Fibroblast of skin of right quadriceps (primary cell): ENCODE measurements at places on chromosomes 3 and 15.

DNA sequence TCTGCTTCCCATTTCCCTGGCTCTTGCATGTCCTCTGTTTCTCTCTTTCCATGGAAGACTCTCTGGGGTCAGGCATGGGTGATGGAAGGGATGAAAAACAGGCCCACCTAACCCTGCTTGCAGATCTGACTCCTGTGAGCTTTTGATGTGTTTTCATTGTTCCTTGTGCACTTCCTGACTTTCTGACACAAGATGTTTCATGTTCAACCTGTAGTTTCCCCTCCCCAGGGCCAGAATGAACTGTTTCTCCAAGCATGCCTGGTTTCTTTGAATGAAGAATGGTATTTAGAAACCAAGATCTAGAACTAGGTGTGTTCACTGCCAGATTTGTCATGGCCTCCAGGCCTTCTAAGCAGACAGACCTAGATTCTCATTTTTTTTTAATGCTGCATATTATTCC, 36.1 kb upstream of the CRTC3 start:
- DNase-seq = no peak

GRCh38 chr15:58058729-58059128, 6.8 kb downstream of the ALDH1A2 start:
- no peak for DNase-seq

GRCh38 chr3:53253707-53254508, 1.9 kb downstream of the TKT start:
- no peak for DNase-seq

- peak; percentile 90 for DNase-seq
Observed at GRCh38 chr3:1214933-1215332, 122.1 kb downstream of the CNTN6 start.

DNA sequence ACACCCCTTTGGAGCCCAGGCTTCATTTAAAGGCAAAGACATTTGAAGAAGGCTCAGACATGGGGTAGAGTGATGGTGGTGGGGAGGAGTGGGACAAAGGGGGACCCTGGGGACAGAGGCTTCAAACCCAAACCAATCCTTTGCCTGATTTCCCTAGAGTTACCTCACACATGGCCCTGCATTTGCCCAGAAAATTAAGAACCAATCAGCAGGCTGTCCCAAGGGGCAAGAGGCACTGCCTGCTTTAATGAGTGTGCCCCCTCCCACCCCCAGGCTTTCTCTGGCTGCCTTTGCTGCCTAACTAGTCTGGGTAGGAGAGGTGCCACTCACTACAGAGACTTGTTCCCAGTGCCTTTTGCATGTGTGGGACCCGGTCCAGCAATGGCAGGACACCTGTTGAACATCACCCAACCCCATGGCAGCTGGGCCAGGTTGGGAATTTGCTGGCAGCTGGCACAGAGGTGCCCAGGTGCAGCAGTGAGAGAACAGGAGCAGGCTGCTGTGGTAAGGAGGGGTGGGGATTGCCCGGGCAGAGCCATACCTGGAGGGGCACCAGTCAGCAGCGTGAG, 38.4 kb downstream of the CCDC33 start:
- no peak for DNase-seq

GRCh38 chr3:104520228-104520655, 846.5 kb upstream of the ALCAM start:
- no peak for DNase-seq

GRCh38 chr15:63793046-63793483, 40.7 kb downstream of the HERC1 start:
- DNase-seq = no peak

GRCh38 chr3:55267206-55267930, 219.7 kb downstream of the WNT5A start:
- peak; percentile 64 for DNase-seq

DNA sequence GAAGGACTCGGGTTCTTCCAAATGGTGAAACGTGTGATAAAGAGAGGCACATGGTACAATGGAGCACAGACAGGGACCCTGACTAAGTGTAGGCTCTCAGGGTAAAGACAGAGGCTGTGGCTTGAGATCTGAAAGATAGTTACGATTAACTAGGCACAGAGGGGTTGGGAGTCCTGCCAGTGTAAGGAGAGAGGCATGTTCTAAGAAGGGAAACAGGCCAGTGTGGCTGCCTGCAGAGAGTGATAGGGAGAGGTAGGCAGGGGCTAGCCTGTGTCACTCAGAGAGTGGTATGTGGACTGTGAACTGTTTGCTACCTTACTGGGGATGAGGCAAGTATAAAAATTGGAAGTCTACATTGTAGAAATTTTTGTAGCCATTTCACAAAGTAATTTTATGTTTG, 109.5 kb downstream of the PEX5L start:
- DNase-seq = no peak

- DNase-seq = no peak
Observed at GRCh38 chr3:161406594-161407555, 35.6 kb upstream of the SPTSSB start.

- peak; percentile 13 for DNase-seq
Observed at GRCh38 chr3:12345584-12346494, 57.0 kb downstream of the PPARG start.

- DNase-seq = no peak
Observed at GRCh38 chr15:34904527-34904926, 65.0 kb downstream of the AQR start.

GRCh38 chr3:190119461-190120268, 1.0 kb downstream of the P3H2 start:
- DNase-seq = no peak

DNA sequence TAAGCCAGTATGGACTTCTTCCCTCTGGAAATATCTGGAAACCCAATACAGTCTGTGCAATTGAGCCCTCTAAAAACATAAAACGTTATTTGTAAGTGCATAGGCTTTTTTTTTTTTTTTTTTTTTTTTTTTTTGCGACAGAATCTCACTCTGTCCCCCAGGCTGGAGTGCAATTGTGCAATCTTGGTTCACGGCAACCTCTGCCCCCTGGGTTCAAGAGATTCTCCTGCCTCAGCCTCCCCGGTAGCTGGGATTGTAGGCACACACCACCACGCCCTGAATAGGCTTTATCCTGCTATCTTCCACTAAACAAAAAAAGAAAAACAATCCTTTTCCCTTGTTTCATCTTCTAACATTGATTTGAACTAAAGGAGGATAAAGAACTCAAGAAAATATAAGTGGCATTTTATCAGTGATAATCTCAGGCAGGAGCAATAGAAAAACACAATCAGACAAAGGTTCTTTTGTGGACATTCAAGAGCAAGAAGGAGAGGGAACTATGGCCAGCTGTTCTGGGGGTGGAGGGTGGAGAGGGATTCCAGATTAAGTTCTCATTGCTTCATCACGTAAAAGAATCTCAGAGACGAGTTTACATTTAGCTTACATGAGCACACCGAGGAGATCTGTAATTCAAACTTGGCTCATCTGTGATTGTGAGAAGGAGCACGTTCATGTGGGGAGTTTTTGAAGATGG, 68.6 kb downstream of the ITGB5 start:
- DNase-seq = peak; percentile 27

DNA sequence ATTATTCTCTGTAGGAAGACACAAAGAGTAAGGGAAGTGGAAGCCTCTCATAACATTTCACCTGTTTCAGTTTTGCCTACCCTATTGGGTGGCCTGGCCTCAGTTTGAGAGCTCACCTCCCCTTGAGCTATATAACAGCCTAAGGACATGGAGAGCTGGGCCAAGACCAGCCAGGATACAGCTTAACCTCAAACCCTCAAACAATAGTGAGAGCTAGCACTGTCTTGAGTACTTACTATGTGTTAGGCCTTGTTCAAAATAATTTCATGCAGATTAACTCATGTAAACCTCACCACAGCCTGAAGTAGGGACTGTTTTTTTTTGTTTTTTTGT, 15.0 kb upstream of the TBL1XR1 start:
- DNase-seq = no peak

- peak; percentile 41 for DNase-seq
Observed at GRCh38 chr3:102224171-102224570, 210.6 kb upstream of the ZPLD1 start.

GRCh38 chr15:39785139-39785538, 2.5 kb upstream of the FSIP1 start:
- no peak for DNase-seq

DNA sequence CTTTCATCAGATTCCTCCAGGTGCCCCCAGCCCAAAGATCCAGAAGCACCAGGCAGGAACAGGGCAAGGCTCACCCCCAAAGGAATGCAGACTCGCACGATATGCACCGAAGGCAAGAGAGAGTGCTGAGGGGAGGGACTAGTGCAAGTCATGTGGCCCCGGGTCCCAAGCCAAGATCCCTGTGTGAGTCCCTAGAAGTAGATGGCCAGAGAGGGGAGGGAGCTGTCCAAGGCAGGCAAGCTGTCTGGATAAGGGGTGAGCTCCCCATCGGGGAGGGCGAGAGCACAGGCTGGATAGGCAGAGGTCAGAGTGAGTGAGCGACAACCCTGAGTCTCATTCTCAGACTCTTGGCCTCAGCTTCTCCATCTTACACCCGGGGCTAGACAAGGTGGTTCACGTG, 171.5 kb upstream of the LINGO1 start:
- DNase-seq = no peak

GRCh38 chr3:113968986-113969385, 21.2 kb downstream of the ZDHHC23 start:
- DNase-seq = peak; percentile 33
